Tibial artery (tissue), 4 donors: ENCODE measurements at places on chromosomes 7 and 10.

DNA sequence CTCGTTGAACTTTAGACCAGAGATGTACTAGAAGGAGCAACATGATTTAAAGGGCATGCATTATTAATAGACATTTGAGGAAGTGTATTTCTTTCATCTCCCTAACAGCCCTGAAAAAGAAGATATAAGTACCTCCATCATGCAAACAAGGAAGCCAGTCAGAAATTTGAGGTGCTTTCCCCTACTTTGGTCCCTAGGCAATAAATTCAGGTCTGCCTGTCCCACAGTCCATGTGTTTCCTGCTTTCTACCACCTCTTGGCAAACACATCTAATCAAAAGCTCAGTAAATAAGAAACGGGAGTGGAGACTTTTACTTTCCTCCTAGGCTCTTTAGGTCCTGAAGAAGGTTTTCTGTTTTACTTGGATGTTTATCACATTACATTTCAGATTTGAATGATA, 5.2 kb upstream of the SEMA3C start:
- DNase-seq: no peak

- DNase-seq: no peak
These were observed 1.4 kb downstream of the FAM3C start for GRCh38 chr7:121394709-121395140.

- peak; percentile 62 for DNase-seq
These were observed 40.4 kb upstream of the BPGM start for GRCh38 chr7:134605978-134606923.

DNA sequence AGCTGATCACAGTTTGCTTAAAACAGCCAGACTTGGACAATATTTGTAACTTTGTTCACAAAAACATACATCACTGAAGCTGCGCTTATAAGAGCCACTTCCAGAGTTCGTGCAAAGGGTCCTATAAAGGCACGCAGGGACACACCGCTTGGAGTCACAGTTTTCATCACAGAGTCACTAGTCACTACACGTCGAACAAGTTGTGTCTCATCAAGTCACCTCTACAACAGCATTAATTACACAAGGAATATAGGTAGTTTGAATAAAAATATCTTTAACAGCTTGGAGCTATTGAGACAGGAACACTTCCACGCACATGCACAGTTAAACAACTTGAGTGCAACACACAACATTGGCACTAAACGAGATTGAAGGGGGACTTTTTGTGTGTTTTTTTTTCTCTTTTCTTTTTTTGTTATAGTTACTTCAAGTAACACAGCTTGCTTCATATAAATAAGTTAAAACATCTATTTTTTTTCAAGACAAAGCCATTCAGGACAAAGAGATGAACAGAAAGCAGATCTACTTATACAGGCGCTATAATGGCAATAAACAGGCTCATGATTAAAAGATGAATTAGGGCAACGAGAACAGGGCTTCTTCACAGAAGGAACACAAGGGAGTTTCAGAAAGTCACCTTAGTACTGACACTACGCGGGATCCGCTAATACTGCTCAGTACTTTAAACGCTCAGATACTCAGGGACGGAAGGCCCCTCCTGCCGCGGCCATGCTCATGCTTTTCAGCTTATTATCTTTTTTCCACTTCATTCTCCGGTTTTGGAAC, 2.2 kb downstream of the HOXA5 start:
- DNase-seq: no peak

GRCh38 chr10:111072232-111072631, 4.6 kb upstream of the ADRA2A start:
- no peak for DNase-seq

GRCh38 chr10:88116971-88117626, 253.7 kb downstream of the PTEN start:
- no peak for DNase-seq

DNA sequence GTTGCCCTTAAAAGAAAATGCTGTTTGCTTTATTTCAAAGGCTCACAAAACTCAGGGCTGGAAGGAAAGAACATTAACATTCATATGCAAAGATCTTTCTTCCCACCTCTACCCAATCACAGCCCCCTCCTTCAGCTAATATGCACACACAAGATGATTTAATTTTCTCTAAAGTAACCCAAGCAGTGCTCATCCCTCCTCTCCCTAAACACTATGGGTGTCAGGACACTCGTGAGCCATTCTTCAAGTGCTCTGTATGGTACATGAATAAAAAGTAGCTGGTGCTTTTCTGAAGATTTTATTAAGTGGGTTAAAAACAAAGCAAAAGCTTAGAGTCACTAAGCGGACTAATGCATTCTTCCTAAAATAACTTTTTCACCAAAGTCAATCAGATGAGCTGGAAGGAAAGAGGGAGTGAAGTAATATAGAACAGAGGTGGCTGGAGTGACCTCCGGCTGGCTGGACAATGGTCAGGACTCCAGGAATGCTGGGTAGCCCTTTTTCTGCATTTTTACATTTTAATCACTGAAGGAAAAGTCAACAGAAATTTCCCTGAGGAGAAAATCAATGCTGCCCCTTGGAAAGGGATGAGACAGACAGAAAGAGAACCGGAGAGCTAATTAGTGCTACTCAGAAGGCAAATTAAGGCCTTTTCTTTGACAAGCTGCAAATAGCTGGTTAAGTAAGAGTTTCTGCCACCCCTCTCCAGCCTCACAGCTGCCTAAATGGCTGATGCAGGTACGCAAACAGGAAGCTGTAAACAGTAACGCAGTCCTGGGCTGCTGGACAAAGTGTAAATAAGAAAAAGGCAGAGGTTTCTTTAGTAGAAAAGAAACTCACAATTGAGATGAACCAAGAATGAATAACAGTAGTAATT, 6.6 kb downstream of the DGKI start:
- DNase-seq: no peak

GRCh38 chr10:64502936-64503335, 981.7 kb downstream of the REEP3 start:
- no peak for DNase-seq

- no peak for DNase-seq
These were observed 65.6 kb downstream of the ZEB1 start for GRCh38 chr10:31384589-31384949.

DNA sequence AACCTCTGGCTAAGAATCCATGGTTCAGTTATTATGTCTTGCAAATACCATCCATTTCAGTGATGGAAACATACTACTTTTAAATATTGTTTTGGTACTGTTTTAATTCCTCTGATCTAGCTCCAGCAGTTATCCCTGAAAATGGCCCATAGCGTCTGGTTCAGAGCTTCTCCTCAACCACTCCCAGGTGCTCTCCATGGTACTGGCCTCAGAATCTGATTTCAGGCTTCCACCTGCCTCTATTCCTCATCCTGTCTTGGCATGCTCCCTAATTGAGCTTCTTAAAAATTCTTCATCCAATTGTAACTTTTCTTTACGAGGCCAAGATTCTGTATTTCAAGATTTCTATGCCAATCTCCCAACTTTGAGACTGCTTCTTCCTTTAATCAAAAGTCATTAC, 236.3 kb downstream of the HTR7 start:
- DNase-seq: no peak

GRCh38 chr10:86344714-86345161, 21.9 kb downstream of the GRID1 start:
- peak; percentile 51 for DNase-seq

GRCh38 chr10:113313048-113313602, 239.7 kb upstream of the HABP2 start:
- DNase-seq: no peak

DNA sequence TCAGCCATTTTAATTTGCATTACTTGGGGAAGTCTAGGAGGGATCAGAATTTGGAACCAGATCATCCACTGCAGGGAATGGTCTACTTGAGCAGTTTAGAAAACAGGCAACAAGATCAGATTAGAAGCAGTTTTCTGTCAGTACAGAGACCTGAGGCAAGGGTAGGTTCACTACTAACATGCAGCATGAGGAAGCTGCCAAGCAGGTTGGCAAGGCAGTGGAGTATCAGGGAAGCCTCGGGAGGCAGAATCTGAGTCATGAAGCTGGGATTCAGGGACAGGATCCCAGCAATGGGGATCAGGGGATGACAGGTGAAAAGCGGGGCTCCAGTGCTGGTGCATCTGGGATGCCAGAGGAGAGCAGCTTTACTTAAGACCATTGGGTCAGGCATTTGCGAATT, 28.1 kb downstream of the ENO4 start:
- no peak for DNase-seq

GRCh38 chr7:117110480-117111315, 157.4 kb downstream of the ST7 start:
- no peak for DNase-seq

DNA sequence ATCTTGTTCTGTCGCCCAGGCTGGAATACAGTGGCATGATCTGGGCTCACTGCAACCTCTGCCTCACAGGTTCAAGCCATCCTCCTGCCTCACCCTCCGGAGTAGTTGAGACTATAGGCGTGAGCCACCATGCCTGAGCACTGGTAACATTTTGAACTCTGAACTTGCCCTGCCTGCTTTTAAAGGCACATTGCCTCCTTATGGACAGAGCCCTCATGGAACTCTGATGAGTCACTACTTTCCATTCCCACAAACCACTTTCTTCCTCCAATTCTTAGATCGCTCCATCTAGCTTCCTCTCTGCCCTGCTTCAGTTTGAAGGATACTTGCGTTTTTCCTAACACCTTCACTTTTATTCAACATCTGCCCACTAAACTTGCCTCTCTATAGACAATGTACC, 38.1 kb downstream of the PRPS1L1 start:
- no peak for DNase-seq

- no peak for DNase-seq
These were observed 60.3 kb upstream of the LBX1 start for GRCh38 chr10:101289541-101289940.

GRCh38 chr7:105245398-105246114, 143.2 kb downstream of the SRPK2 start:
- DNase-seq: no peak

DNA sequence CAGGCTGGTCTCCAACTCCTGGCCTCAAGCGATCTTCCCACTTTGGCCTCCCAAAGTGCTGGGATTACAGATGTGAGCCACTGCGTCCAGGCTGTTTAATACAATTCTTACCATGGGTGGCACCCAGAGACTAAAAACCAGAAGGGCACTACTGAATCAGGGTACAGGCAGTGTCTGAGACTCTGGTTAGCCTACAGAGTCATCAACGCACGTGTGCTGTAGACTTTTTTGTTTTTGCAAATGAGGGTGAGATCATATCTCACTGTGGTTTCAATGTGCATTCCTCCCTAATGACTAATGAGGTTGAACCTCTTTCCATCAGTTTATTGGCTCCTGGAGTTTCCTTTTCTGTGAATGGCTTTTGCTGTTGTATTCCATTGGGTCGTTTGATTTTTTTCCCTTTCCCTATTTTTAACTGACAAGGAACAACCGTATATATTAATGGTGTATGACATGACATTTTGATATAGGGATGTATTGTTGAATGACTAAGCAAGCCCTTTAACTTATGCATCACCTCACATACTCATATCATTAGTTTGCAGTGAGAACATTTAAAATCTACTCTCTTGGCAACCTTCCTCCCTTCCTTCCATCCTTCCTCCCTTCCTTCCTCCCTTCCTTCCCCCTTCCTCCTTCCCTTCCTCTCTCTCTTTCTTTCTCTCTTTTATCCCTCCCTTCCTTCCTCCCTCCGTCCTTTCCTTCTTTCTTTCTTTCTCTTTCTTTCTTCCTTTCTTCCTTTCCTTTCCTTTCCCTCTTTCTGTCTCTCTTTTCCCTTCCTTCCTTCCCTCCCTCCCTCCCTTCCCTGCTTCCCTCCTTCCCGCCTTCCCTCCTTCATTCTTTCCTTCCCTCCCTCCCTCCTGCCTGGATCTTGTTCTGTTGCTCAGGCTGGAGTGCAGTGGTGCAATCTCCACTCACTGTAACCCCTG, 9.3 kb upstream of the TMEM270 start:
- DNase-seq: no peak

DNA sequence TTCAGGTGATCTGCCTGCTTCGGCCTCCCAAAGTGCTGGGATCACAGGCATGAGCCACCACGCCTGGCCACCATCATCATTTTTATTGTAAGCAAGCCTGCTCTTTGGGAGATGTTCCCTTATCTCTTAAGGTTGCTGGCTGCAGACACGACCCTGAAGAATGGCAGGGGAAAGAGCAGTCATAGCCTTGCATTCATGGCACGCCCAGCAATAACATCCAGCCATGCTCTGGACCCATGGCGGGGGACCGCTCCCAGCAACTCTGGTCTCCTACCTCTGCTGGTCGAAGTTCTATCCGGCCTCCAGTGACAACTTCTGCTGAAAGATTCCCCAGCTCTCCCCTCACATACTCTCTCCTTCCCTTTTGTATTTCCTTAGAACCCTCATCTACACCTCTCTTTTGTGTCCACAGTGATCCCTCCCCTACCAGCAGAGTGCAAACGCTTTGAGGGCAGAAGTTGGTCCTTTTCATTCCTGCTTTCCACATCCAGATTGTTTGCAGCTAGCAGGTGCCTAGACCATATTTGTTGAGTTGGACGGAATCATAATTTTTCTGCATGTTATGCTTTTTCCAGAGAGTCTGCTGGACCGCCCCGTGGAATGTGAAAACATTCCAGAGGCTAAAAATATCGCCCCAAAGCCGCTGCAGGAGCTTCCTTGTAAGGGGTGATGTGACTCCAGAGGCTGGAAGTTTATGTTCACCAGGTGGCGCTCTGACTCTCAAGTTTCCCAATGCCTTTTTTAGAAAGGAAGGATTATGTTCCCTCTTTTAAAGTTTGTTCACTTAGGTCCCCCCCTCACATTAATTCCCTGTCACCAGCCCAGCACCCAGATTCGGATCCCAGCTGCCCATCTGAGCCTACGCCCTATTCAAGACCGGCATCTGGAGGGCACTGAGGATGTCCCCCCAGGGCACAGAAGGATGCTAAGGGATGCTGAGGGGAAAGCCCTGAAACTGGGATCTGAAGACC, 4.3 kb upstream of the MARVELD1 start:
- DNase-seq: peak; percentile 94

DNA sequence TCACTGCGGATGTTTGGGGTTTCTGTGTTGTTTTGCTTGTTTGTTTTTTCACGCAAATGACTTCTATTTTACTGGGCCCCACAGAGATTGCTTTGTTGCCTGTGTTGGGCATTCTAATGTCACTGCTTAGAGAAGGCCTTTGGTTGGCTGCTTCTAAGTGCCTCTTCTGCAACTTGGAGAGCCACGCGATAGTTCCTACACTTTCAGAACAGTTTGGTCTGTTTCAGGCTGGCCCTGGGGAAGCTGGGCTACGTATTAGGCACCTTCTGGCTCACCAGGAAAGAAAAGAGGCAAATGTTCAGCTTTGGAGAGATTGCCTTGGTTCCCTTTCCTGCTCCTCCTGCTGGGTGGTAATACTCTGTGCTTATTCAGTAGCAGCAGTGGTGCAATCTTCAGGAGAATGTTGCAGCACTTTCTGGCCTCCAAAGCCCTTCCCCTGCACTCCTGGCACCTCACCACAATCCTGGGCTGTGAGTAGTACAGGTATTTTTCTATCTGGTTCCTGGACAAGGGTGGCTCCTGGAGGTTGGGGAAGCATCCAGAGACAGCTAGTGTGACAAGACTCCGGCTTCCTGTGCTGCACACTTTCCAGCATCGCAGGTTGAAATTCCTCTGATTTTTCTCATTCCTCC, 1.2 kb downstream of the ANTXRL start:
- peak; percentile 23 for DNase-seq

DNA sequence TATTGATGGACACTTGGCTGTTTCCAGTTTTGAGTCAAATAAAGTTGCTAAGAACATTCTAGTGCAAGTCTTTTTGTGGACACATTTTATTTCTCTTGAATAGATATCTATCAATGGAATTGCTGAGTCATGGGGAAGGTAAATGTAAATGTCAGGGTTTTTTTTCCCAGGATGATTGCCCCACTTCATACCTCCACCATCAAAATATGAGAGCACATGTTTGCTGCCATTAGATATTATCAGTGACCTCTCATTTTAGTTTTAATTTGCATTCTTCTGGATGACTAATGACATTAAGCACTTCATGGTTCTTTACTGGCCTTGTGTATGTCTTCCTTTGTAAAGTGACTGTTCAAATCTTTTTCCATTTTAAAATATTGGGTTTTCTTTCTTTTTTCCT, 45.7 kb downstream of the PAPSS2 start:
- no peak for DNase-seq
